ENCODE measurements at places on chromosomes 4 and X.

- DNase-seq, result no peak
Observed at GRCh38 chrX:11566173-11566572, 99.5 kb downstream of the ARHGAP6 start.

GRCh38 chr4:181569553-181569952, 673.6 kb upstream of the TENM3 start:
- DNase-seq, result peak; percentile 51

DNA sequence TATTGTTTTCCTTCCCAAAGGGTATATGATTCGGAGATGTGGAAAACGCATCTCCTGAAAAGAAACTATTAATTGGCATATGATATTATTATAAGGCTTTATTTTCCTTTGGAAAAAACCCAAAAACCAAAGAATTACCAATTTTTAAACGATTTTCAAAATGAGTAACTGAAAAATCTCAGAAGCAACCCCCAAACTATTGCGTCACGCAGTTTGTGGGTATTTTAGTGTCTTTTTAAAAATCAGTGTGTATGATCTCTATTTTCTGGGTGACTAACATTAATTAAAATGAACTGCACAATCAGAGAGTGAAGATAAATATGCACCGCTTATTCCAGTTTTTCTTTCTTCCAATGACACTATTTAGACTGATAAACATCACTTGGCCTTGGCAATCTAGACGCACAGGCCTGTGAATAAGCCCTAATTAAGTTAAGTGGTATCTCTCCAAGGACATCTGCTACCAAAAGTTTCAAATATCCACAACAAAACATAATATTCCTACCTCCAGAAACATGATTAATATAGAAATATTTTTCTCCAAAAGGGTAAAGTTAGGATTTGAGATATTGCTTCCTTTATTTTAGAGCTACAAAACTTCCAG, 511.5 kb upstream of the FAM241A start:
- no peak for DNase-seq

GRCh38 chr4:113052379-113052951, 3.0 kb downstream of the ANK2 start:
- peak; percentile 9 for DNase-seq

- DNase-seq, result no peak
Observed at GRCh38 chr4:818106-818921, 7.6 kb downstream of the CPLX1 start.

- no peak for DNase-seq
Observed at GRCh38 chr4:25100710-25101109, 59.5 kb downstream of the SEPSECS start.

DNA sequence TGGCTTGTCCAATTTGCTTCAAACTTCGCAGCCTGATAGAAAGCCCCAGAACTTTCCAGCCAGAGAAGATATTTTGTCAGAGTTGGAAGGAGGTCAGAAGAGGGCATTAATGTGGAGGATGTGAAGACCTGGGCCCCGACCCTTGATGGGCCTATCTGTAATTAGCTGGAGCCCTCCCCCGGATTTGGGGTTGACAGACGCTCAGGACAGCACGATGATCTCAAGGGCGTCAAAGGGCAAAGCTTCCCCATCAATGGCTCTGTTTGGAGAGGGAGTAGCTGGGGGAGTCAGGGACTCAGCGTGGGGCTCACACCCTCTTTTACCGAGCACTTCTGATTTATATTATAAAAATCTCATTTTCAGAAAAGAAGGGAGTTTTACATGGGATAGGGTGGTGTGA, 59.0 kb upstream of the PPP2R3B start:
- DNase-seq, result no peak

- peak; percentile 67 for DNase-seq
Observed at GRCh38 chrX:154396973-154397887, 947 bp upstream of the RPL10 start.

GRCh38 chrX:100379388-100379986, 30.6 kb downstream of the PCDH19 start:
- no peak for DNase-seq

DNA sequence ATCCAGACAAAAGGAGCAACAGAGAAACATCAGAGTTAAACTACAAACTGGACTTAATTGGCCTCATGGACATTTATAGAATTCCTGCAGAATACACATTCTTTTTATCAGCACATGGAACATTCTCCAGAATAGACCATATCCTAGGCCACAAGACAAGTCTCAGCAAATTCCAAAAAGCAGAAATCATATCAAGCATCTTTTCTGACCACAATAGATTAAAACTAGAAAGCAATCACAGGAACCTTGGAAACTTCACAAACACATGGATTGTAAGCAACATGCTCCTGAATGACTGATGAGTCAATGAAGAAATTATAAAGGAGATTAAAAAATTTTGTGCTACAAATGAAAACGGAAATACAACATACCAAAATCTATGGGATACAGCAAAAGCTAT, 526.7 kb downstream of the PCDH7 start:
- no peak for DNase-seq
